ENCODE measurements at places on chromosomes 13 and 19. TPM values are rescaled to one million over a fixed set of nuclear protein-coding genes. Genes with fewer than 3 reads are reported as not detected.

GRCh38 chr19:45772130-45772840 is 3.2 kb upstream of the SIX5 start:
- H3K27me3 ChIP-seq, result no peaks in the 10 kb centered on the region
- H3K36me3 ChIP-seq, result peaks cover 38% of the 10 kb centered on the region
- H3K4me3 ChIP-seq, result peak overlapping the region; percentile 61
- peak overlapping the region; percentile 89 for H3K27ac ChIP-seq
- DNase-seq, result no peak

DNA sequence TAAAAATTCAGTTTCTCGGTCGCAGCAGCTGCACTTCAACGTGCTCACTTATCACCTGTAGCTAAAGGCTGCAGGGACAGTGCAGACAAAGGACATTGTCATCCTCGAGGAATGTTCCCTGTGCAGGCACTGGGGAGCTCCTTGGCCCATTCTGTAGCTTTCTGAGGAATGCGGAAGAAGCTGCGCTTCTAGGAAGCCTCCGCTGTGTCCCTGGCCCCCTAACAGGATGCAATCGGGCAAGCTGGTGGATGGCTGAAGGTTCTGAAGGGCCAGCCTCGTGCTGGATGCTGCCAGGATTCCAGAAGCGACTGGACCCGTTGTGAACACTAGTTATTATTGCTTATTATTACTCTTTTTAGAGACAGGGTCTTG is 8.1 kb downstream of the ANO8 start:
- H3K27me3 ChIP-seq, result peaks cover 35% of the 10 kb centered on the region
- no peak overlapping the region for H3K4me3 ChIP-seq
- no peak overlapping the region for H3K27ac ChIP-seq
- H3K4me1 ChIP-seq, result peaks cover 37% of the 10 kb centered on the region

The NCAN gene
- not detected for total RNA-seq

The SMIM44 gene
- total RNA-seq, result not detected

The GCDH gene
- total RNA-seq, result 30.8 TPM

The LILRA5 gene
- not detected for total RNA-seq

Measured in stomach (tissue), 19 donors.